ENCODE measurements at places on chromosomes 7 and 10.

GRCh38 chr10:103473261-103473671, 5.8 kb downstream of the CALHM3 start:
- no peak for DNase-seq

- no peak for DNase-seq
Measured at GRCh38 chr10:132465193-132465888, 68.3 kb downstream of the PWWP2B start.

DNA sequence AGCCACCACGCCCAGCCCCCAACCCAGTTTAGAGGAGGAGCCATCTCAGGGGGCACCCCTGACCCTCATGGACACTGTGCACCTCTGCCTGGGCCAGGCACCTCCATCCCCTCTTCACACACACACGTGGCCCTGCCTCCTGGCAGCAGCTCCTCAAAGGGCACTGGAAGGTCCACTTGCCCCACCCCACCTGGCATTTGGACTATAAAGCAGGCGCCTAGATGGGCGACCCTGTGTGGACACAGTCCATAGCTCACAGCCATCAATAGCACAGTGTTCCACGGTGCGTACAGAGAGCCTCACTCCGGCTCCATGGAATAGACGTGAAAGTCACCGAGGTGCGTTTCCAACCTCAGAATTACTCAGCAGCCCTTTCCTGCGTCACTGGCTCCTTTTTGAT, 41.0 kb downstream of the FKBP6 start:
- DNase-seq, result no peak

DNA sequence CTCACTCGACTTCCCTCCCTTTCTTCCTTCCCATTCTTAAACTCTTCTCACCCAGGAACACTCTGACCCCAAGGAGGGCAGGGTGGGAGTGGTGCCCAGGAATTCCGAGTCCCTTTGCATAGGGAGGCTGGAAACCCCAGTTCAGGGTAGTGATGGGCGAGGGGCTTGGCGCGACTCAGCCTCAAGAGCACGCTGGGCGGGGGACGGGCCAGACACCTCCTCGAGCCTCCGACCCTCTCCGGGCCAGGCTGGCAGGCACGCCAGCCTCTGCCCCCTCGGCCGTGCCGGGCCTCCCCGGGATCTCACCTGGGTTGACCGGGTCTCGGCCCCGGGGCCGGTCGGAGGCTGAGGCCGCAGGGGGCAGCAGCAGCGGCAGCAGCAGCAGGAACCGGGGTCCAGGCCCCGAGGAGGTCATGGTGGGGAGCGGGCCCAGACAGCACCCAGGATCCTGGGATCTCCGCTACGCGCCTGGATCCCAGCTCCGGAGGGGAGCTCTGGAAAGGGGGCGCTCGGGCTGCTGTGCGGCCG, 457 bp downstream of the PLOD3 start:
- no peak for DNase-seq

- no peak for DNase-seq
Measured at GRCh38 chr10:73576178-73576889, 14.8 kb downstream of the USP54 start.

DNA sequence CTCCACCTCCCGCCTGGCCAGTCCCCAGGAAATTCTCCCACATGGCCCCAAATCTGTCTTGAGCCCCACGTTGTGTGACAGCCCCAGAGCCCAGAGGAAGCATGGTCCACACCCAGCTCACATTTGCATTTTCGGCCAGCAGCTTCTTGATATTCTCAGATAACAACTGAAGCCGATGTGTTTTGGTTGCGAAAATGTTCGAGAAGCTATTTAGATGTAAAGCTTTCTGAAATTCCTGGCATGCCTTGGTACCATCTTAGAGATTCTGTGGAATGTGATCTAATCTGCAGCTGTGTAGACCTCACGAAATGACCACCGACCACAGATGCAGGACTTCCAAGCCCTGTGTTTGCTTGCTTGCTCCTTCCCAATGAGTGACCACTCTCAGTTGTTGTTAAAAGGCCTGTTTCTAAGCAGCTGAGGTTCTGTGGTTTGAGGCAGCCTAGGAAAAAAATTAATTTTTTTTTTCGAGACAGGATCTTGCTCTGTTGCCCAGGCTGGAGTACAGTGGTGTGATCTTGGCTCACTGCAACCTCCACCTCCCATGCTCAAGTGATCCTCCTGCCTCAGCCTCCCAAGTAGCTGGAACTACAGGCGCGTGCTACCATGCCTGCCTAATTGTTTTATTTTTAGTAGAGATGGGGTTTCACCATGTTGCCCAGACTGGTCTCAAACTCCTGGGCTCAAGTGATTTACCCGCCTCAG, 8.8 kb downstream of the SLC4A2 start:
- DNase-seq, result no peak

DNA sequence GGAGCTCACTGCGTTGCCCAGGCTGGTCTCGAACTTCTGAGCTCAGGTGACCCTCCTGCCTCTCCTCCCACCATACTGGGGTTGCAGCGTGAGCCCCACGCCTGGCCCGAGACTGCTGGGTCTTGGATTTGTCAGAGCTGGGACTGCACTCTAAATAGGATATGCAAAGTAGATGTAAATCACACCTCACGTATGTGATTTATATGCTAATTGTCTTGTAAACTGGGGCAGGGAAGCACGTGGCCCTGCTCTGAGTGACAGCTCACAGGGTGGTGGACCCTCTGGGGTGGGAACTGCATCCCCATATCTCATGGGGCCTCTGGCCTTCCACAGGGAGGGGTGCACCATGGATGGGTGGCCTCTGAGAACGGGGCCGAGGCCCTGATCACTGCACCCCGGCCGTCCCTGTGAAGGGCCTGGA, 34.1 kb downstream of the GET4 start:
- no peak for DNase-seq

DNA sequence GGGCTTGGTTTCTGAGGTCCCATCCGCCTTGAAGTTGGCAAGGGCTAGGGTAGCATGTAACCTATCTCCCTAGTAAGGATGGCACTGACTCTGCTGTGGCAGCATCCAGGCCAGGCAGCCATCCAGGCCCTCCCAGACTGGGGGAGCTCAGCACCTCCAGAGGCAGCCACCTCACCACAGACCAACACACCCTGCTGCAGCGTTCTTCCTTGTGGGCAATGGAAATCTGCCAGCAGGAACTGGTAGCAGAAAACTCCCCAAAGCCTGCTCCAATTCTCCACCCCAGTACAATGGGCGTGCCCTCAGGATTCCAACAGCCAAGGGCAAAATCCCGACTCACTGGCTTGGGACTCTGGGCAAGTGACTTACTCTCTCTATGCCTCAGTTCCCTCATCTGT, 27.5 kb downstream of the DLG5 start:
- no peak for DNase-seq

DNA sequence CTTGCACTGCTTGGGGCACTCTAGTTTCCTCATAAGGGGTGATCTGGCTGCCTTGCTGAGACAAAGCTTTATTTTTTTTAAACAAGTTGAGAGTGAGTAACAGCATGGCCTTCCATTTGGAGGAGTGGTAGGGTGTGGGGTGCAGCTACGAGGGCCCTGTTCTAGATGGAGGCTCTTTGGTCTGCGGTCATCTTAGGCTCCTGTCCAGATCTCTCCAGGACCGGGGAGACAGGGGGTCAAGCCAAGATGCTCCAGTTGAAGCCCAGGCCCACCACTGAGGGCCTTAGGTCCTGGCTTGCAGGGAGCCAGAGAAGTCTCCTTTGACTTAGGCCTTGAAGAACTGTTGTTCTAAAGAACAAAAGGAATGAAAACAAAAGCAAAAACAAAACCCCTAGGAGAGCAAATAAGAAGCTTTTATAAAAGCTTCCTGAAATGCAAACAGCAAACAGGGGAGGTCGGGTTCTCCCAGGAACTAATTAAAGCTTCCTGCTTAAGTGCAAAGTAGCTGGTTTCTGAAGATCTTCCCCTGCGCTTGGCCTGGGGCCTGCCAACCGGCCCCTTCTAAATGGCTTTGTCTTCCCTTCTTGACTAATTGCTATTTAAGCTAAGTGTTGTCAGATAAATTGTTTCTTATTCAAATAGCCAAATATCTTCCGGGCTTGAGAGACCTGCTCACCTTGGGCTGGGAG, 259.2 kb downstream of the GLRX3 start:
- no peak for DNase-seq

DNA sequence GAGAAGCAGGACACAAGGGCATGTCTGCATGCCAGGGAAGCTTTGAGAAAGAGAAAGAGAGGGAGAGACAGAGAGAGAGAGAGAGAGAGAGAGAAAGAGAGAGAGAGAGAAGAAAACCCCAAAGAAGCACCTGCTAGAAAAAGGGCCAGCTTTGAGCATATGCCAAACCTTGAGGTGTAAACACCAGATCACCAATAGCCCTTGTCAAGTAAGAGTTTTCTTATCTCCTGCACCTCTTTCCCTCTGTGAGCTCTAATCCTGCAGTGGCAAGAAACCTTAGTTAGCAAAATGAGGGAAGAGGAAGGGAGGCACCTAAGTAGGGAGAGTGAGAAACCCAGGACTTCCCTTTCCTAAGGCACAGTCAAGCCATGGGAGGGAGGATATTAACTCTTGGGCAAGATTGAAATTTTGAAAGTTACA, 11.3 kb upstream of the TRDMT1 start:
- DNase-seq, result no peak

DNA sequence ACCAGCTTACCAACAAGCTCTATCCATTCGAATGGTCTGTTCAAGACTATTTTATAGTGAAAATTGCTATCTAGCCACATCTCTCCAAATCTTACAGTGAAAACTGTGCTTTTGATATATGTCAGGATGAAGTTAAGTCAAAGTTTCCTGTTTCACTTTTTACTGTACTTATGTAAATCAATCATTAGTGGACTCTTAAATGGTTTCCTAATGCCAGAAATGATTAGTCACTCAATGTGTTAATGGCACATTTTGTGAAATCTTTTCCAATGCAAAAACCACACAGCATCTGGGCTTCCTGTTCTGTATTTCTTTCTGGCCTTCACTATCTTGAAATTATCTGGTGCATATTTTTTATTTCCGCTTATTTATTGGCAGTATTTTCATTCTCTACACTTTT, 87.3 kb upstream of the STEAP1B start:
- DNase-seq, result no peak

GRCh38 chr7:1883834-1884582, 213.9 kb downstream of the ELFN1 start:
- no peak for DNase-seq

DNA sequence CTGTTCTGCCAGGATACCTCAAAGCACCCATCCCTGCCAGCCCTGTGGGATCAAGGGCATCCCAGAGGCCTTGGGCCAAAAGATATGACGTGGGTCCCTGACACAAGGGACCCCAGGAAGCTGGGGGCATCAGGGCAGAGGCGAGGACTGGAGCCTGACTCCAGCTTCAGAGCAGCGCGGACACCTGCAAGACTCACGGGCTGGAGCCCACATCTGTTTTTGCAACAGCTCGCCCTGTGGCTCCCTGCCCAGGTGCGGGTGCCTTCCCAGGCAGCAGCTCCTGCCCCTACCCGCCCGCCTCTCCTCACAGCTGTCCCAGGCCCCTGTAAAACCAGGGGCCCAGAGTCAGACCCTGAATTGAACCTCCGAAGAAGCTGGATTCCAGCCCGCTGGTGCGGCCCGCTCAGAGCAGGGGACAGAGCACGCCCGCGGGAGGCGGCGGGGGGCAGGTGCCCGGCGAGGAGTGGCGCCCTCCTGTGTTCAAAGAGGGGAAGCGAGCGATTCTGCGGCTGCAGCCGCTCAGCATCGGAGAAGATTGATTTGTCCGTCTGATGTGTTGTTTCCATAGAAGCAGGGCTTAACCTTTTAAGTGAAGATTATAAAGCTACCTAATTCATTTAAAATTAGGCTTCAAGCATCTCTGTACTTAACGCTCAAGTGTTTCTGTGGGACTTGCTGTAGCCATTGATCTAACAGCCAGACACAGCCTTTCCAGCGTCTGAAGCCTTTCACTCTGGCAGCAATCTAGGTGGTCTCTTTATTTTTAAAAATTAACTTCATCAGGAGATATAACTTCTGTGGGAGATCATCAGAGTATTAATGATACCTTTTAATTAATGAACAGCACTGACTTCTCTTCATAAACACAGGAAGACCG, 88.4 kb downstream of the BEND7 start:
- peak; percentile 59 for DNase-seq

DNA sequence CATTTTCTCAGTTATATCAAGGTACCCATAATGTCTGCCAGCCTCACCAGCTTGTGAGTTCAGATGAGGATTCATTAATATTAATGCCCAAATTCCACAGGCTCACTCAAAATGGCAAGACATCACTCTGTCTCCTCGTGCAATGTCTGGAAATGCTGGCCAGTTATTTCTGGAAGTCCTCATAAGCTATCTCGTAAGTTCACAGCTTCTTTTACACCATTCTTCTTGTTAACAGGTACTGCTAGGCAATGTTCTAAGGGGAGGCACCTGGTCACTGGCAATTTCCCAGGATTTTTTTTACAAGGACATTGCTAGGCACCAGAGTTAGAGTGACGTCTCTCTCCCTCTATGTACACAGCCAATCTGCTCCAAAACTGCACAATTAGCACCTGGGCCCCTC, 80.2 kb upstream of the SEMA3C start:
- DNase-seq, result no peak

DNA sequence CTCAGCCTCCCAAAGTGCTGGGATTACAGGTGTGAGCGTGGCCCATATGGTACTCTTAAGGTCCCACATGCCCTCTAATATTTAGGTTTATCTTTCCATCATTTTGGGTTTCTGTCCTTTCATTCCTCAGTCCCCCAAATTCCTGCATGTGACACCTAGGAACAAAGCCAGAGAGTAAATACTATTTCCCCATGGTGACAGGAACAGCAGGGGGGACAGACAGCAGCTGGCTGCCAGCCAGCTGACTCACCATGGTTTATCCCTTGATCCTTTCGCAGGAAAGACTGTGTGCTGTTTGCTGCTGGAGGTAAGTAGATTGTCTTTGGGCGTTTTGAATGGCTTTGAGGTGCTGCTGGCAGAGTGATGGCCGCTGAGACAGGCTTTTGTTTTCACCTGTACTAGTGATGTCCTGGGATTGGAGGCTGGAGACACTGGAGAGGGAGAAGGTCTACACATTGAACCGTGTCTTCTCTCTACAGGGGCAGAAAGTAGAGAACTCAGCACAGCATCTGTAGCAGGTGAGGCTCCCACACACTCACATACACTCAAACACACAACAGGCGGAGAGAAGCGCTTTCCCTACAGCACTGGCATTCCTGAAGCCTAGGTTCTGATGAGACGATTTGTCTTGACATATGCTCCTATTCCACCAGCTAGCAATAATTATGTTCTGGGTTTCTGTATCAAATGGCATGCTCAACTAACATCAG, 83.7 kb upstream of the EFCAB10 start:
- no peak for DNase-seq

DNA sequence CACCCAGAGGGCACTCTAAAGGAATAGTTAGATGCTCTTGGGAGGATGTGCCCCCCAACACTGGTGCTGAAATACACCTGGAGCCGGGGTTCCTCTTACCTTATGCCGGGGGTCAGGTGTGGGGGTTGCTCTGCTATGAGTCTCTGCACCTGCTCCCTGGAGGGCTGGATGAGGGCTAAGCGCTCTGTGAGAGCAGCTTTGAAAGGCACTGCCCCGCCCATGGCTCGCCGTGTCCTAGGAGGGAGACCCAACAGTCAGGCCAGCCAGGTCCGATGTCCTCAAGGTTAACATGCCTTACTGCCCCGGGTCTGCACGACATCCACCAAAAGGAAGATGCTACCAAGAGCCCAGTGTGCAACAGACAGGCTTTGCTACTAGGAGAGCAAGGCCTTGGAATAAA, 31.7 kb downstream of the PSPH start:
- no peak for DNase-seq

GRCh38 chr7:101328159-101328558, 6.5 kb upstream of the IFT22 start:
- DNase-seq, result no peak
